ENCODE measurements at places on chromosomes 2 and 18.

DNA sequence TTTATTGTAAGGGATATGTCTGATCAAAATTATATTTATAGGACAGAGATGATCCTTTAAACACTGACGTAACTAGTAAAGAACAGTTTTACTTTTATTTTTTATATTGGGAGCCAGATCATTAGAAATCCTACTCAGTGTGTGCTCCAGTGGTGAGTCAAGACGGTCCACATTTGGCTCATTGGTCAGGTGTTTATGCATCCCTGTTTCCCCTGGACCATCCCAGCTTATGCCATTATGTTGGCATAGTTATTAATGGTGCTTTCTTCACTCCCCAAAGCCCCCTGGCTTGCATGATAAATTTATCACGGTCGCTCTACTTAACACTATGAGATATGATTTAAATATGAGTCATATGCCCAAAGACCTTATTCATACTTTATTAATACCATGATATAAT lies 293.4 kb downstream of the XIRP2 start:
- DNase-seq = no peak

DNA sequence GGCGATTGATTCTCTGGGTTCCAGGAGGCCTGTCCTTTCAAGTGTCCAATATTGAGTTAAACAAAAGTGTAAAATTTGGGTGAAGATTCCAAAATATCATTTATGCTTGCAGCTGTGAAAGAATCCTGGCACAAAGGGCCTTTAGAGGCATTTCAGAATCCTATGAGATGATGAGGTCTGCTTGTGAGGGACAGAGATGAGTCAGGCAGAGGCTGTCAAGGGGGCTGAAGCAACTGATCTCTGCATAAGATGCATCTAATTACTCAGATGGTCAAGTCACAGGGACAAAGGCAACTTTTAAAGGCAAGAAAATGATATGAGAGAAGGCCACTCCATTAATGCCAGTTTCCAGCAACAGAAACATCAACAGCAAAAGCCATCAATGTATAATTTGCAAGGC lies 78.8 kb downstream of the FHOD3 start:
- no peak for DNase-seq

GRCh38 chr18:62493033-62493862 lies 29.6 kb upstream of the ZCCHC2 start:
- no peak for DNase-seq

DNA sequence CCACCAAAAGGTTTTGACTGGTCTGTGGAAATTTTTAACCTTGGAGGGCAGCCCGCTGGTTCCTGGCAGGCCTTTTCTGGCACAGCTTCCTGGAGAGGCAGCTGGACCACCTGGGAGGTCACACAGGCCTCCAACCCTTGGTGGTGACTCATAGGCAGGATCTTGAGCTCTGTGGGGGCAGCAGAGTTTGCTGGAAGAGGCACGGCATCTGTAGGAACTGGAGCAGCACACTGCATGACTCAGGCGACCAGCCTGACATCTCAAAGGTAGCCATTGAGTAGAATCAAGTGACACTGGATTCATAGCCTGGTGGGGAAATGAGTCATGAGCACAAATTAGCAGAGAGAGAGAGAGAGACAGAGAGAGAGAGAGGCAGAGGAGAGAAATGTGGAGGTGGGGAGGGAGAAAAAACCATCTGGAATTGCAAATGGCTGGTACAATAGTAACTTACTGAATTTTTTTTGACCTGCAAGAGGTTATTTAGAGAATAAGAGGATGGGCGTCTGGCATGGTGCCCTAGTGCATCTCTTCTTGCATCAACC lies 57.4 kb downstream of the TRPM8 start:
- no peak for DNase-seq

DNA sequence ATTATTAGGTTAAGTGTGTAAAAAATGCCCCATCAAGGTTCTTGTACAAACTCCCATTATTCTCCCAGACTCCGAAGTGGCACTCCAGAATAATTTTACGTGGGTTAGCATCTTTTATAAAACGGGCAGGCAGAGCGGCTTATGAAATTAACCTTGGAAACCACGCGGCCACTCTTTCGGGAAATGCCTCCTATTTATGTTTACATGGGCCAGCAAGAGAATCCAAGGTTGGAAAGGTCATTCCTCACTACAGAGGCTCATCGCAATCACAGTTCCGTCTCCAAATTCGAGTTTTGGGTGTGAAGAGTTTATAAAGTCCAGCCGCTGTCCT lies 1.2 kb upstream of the IMPA2 start:
- DNase-seq = no peak

GRCh38 chr2:138421971-138422335 lies 79.6 kb upstream of the SPOPL start:
- no peak for DNase-seq

- no peak for DNase-seq
Observed at GRCh38 chr2:46257476-46257875, 39.7 kb upstream of the EPAS1 start.

Measured in stimulated activated CD8-positive, alpha-beta memory T cell treated with anti-CD3 and anti-CD28 coated beads, Interleukin-4, amount 100 ng/mL, for 1 hour (primary cell).